H9 (cell line): ENCODE measurements at places on chromosomes 3 and 15. TPM values are rescaled to one million over a fixed set of nuclear protein-coding genes. Genes with fewer than 3 reads are reported as not detected.

DNA sequence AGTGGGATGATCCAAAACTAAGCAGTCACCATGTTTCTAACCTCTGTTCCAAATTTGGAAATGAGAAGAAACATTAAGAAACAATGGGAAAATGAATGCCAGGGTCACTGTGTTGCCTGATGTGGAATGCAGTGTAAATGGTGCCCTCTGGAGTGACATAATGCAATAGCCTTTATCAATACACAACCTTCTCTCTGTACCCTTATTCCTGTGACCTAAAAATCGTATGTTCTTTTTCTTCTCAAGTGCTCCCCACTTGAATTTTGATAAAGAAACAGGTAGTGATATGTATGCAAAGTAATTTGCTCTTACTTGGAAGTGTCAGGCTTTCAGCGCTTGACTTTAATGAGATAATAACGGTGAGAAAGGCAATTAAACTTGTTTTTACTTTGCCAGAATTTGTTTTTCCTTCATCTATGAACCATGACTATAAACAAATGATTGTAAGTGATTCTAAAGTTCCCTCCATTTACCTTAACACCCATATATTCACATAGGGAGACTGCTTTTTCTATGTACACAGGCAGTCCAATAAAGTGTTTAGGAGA, 145.8 kb upstream of the THRB start:
- peaks cover 3% of the 10 kb centered on the region; the same call in 1 of the 2 replicates for H3K4me1 ChIP-seq
- H3K27ac ChIP-seq = no peak overlapping the region
- DNase-seq = no peak
- H3K27me3 ChIP-seq = no peaks in the 10 kb centered on the region
- H3K36me3 ChIP-seq = no peaks in the 10 kb centered on the region; the same call in 1 of the 2 replicates

Gene NDN
- 34.8 and 38.0 TPM in 2 replicates for total RNA-seq

DNA sequence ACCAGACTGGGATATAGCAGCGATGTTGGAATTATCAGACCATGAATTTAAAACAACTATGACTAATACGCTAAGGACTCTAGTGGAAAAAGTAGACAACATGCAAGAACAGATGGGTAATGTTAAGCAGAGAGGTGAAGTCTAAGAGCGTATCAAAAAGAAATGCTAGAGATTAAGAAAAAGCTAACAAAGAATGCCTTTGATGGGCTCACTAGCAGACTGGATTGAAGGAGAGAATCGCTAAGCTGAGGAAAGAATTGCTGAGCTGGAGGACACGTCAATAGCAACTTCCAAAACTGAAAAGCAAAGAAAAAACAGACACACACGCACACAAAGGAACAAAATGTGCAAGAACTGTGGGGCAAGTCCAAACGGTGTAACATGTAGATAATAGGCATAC, 20.0 kb upstream of the CMTM6 start:
- H3K4me1 ChIP-seq = no peaks in the 10 kb centered on the region
- peaks cover 19% of the 10 kb centered on the region for H3K36me3 ChIP-seq
- no peak overlapping the region for H3K27ac ChIP-seq
- no peaks in the 10 kb centered on the region for H3K27me3 ChIP-seq

GRCh38 chr15:71055461-71055860, 59.8 kb upstream of the THSD4 start:
- no peak overlapping the region for H3K4me3 ChIP-seq
- H3K4me1 ChIP-seq = no peaks in the 10 kb centered on the region
- DNase-seq = no peak

GRCh38 chr3:126087552-126088175, 3.7 kb upstream of the SLC41A3 start:
- H3K36me3 ChIP-seq = peaks cover 66% of the 10 kb centered on the region
- no peaks in the 10 kb centered on the region for H3K27me3 ChIP-seq
- no peak for DNase-seq
- no peak overlapping the region for H3K4me3 ChIP-seq
- no peak overlapping the region for H3K27ac ChIP-seq

GRCh38 chr3:179265092-179265491, 14.2 kb upstream of the KCNMB3 start:
- no peaks in the 10 kb centered on the region for H3K27me3 ChIP-seq
- H3K36me3 ChIP-seq = peaks cover 7% of the 10 kb centered on the region; the same call in 2 of the 3 replicates
- H3K27ac ChIP-seq = no peak overlapping the region
- no peak overlapping the region for H3K4me3 ChIP-seq

DNA sequence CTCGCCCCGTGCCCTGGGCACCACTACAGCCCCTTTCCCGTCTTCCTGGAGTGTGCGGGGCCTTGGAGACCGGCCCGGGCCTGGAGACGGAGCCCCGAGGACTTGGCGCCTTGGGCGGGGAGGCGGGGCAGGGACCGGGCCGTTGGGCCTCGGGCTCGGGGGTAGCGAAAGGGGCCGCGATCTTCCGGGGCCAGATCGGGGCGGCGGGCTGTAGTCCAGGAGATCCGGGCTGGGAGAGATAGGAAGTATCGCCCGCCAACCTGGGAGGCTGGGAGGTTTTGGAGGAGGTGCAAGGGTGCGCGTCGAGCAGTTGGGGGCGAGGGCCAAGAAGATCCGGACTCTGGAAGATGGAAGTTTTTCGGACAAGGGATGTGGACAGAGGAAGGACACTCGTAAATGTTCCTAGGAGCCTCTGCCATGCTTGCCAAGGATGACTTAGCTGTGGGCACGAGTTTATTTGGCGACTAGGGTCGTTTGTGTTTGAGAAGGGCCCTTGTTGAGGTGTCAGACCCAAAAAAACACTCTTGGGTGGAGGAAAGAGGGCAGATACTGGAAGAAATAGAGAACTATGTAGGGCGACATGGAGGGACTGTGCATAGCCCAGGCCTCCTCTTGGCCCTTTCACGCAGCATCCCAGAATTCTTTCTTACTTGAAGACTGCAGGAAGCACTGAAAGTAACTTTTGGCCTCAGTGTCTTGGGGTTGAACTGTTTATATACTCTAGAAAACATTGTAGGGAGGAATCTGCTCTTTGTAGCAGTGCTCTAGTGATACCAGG, 712 bp downstream of the RTF1 start:
- no peaks in the 10 kb centered on the region for H3K4me1 ChIP-seq
- peak overlapping the region; percentile 95 for H3K4me3 ChIP-seq
- DNase-seq = peak; percentile 36
- H3K27ac ChIP-seq = no peak overlapping the region

GRCh38 chr3:1477669-1478068, 384.8 kb downstream of the CNTN6 start:
- H3K36me3 ChIP-seq = no peaks in the 10 kb centered on the region
- H3K4me1 ChIP-seq = no peaks in the 10 kb centered on the region
- H3K4me3 ChIP-seq = no peak overlapping the region
- no peak overlapping the region for H3K27ac ChIP-seq
- DNase-seq = no peak
- no peaks in the 10 kb centered on the region for H3K27me3 ChIP-seq

Gene CACNA2D3
- total RNA-seq = 3.0 and 3.2 TPM in 2 replicates

DNA sequence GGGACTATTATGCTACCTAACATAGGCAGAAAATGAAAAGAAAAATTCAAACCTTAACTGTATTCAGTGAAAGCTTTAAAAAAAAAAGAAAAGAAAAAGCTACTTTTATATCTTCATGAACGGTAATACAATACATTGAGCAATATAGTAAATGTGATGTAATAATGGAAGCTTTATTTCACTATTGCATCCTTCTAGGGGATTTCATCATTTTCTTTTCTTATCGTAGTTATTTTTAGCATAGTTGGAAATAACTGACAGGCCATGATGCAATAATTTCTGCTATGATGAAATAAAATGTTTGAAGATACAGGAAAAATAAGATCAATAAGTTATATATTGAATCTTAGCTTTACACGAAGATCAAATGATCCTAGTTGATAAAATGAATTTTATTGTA, 40.3 kb upstream of the ZCWPW2 start:
- no peaks in the 10 kb centered on the region for H3K4me1 ChIP-seq
- no peaks in the 10 kb centered on the region for H3K27me3 ChIP-seq
- no peak overlapping the region for H3K4me3 ChIP-seq
- no peak for DNase-seq
- H3K27ac ChIP-seq = no peak overlapping the region
- H3K36me3 ChIP-seq = no peaks in the 10 kb centered on the region; the same call in 1 of the 2 replicates

DNA sequence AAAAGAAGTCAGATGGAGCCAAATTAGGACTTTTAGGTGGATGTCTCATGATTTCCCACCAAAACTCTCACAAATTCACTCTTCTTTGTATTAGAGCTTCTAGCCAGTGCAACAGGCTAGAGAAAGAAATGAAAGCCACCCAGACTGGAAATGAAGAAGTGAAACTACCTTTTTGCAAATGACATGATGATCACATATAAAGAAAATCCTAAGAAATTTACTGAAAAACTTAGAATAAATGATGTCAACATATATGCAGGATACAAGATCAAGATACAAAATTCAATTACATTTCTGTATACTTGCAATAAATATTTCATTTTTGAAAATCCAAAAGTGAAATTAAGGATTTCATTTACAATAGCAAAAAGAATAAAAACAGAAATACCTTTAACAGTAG, 110.8 kb downstream of the LRIG1 start:
- H3K4me3 ChIP-seq = no peak overlapping the region
- H3K27me3 ChIP-seq = no peaks in the 10 kb centered on the region
- no peak for DNase-seq
- H3K27ac ChIP-seq = no peak overlapping the region
- no peaks in the 10 kb centered on the region for H3K4me1 ChIP-seq

DNA sequence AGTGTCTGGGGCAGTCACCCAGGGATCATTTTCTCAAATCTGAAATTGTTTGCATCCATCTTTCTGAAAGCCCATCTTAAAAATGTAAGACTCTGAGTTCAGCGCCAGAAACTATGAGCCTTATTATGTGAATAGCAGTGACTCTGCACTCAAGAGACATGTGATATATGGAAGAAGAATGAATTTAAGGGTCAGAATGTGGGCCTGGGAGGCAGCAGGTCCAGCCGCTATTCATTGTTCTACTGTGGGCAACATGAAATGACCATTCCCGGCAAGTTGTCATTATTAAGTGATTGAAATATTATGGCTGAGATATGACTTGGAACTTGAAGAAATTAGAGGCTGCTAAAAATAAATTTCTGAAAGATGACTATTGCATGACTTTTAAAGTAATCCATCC, 228.6 kb upstream of the ARRDC4 start:
- H3K27ac ChIP-seq = no peak overlapping the region
- no peaks in the 10 kb centered on the region for H3K27me3 ChIP-seq
- no peak overlapping the region for H3K4me3 ChIP-seq

- no peak overlapping the region for H3K27ac ChIP-seq
- H3K36me3 ChIP-seq = no peaks in the 10 kb centered on the region
- H3K4me1 ChIP-seq = peaks cover 4% of the 10 kb centered on the region; the same call in 1 of the 2 replicates
- no peak for DNase-seq
Measured at GRCh38 chr3:78738833-78739232, 1029.0 kb downstream of the ROBO1 start.

Gene SNX22
- total RNA-seq = 4.4 and 4.8 TPM in 2 replicates

- H3K27ac ChIP-seq = no peak overlapping the region
- H3K27me3 ChIP-seq = no peaks in the 10 kb centered on the region; the same call in 1 of the 2 replicates
- H3K4me3 ChIP-seq = no peak overlapping the region
- peaks cover 16% of the 10 kb centered on the region for H3K36me3 ChIP-seq
Measured at GRCh38 chr3:24475925-24476324, 18.7 kb downstream of the THRB start.

DNA sequence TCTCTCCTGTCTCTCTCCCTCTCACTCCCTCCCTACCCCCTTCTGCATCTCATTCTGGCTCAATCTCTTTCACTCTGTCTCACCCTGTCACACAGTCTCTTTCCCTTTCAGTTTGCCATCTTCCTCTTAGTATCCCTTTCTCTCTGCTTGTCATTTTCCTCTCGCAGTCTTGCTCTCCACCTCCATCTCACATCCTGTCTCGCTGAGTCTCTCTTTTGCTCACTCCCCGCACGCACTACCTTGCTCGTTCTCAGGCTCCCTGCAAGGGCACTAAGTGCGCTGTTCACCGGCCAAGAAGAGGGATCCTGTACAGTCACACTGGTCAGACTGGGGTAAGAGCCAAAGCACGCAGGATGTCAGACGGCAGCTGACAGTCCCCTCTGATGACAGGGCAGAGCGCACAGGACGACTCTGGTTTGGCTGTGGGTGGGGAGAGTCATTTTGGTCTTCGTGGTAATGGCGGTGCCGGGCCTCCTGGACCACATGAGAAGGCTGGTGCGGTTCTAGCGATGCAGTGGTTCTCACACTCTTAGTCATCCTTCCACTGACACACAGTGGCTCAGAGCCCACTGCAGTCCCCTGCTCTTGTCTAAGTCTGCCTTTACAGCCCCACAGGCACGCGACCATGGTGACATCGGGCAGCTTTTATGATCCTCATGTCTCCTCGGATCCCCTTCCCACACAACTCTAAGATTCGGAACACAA, 356.8 kb downstream of the FOXP1 start:
- no peaks in the 10 kb centered on the region for H3K36me3 ChIP-seq
- no peaks in the 10 kb centered on the region for H3K27me3 ChIP-seq
- H3K27ac ChIP-seq = no peak overlapping the region
- no peak for DNase-seq
- peaks cover 5% of the 10 kb centered on the region for H3K4me1 ChIP-seq

GRCh38 chr15:40287968-40288367, 5.1 kb upstream of the ANKRD63 start:
- no peak overlapping the region for H3K27ac ChIP-seq
- peaks cover 24% of the 10 kb centered on the region; the same call in 1 of the 2 replicates for H3K27me3 ChIP-seq
- no peak for DNase-seq
- H3K4me3 ChIP-seq = no peak overlapping the region
- H3K36me3 ChIP-seq = no peaks in the 10 kb centered on the region; the same call in 2 of the 3 replicates

Gene IL17RD
- 29.3 and 31.7 TPM in 2 replicates for total RNA-seq

GRCh38 chr3:66073464-66074141, 34.9 kb upstream of the MAGI1 start:
- peaks cover 5% of the 10 kb centered on the region for H3K36me3 ChIP-seq
- DNase-seq = no peak
- H3K27me3 ChIP-seq = no peaks in the 10 kb centered on the region
- no peak overlapping the region for H3K27ac ChIP-seq
- H3K4me1 ChIP-seq = no peaks in the 10 kb centered on the region

DNA sequence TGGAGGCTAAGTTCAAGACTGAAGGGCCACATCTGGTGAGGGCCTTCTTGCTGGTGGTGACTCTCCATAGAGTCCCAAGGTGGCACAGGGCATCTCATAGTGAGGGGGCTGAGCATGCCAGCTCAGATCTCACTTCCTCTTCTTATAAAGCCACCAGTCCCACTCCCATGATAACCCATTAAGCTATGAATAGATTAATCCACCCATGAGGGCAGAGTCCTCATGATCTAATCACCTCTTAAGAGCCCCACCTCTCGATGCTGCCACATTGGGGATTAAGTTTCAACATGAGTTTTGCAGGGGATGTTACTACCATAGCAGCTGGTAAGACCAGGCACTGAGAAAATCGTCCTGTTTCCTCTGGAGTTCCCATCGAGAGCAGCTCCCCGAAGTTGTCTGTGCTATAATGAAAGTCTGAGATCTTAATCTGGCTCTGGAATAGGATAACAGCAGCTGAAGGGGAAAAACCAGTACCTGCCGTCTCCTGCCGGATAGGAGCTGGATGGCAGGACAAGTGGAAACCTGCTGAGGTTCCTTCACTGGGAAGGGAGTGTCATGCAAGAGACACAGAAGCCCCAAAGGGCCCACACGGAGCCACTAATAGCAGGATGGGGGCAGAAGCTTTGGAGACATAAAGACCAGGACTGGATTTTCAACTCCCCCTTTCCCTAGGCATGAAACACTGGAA, 79.5 kb upstream of the EPHB3 start:
- no peaks in the 10 kb centered on the region for H3K36me3 ChIP-seq
- no peaks in the 10 kb centered on the region for H3K4me1 ChIP-seq
- H3K4me3 ChIP-seq = no peak overlapping the region
